Activated CD4-positive, alpha-beta T cell treated with anti-CD3 and anti-CD28 coated beads for 4 hours (primary cell): ENCODE measurements at places on chromosomes 11 and 22.

GRCh38 chr11:46342239-46342638 lies 5.0 kb upstream of the DGKZ start:
- no peak for DNase-seq

DNA sequence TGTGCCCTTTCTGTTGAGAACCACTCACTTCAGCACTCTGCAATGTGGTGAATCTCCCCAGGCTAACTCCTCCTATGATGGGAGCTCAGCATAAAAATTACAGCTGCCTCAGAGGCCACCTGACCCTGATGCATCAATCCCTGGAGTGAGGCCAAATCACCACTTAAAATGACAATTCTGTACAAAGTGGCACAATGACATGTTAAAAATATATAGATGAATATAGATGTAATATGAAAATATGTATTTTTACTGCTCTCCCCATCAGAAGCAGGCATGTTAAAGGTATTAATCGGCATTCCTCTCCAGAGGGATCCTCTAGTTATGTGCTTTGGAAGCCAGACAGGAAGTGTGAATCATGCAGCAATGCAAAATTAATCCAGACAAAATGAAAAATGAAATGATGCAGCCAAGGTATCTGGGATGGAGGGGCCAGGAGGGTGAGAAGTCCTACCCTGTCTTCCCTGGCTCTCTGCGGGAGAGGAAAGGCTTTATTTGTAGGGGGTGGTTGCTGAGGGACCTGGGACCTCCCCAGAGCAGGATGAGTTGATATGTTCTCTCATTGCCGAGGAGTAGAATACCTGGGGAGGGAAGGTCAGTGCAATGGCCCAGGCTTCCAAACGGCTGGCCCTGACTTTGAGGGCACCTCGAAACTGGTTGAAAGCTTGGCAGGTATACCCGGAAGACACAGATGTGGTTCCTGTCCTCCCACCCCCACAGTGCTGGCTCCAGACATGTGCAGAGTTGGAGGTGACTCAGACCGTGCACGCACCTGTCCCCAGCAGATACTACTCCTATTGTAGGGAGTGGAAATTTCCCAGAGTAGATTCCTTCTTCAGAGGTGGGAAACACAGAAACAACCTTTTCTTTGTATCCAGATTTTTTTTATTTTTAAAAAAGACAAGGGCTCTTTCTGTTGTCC lies 347.9 kb upstream of the NCAM1 start:
- no peak for DNase-seq

- DNase-seq, result peak; percentile 11
These were observed 8.8 kb upstream of the CUL5 start for GRCh38 chr11:107999759-108000455.

GRCh38 chr11:102047305-102047924 lies at the start of gene CFAP300:
TSS of gene CFAP300 (plus strand) at chr11:102047437. CDS start at chr11:102047471, 34 bp downstream.
- DNase-seq, result peak; percentile 35

DNA sequence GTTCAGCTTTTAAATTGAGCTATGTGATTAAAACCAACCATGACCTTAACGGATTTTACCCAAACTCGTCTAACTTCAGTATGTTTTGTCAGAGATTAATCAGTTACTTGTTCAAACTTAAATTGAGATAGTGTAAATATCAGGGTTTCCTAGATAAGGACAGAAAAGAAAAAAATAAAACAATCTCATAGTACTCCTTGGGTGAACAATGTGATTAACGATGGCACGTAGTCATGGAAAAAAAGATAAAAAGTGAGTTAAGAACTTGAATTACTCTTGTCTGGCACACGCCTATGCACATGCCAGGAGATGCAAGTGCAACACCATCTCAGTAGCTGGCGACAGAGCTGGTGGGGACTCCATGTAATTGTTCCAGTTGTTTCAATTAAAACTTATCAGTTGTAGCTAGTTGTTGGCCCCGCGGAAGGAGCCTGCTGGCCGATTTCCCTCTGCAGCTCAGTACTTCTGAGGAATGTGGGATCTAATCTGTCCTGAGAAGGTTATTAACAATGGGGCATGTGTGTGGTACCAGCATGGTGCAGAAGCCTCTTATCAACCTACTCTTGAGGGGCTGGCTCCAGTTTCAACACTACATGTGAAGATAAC lies 3.0 kb downstream of the RASSF10 start:
- DNase-seq, result no peak

- DNase-seq, result no peak
These were observed 21.4 kb downstream of the KCNQ1OT1 start for GRCh38 chr11:2678396-2678795.

DNA sequence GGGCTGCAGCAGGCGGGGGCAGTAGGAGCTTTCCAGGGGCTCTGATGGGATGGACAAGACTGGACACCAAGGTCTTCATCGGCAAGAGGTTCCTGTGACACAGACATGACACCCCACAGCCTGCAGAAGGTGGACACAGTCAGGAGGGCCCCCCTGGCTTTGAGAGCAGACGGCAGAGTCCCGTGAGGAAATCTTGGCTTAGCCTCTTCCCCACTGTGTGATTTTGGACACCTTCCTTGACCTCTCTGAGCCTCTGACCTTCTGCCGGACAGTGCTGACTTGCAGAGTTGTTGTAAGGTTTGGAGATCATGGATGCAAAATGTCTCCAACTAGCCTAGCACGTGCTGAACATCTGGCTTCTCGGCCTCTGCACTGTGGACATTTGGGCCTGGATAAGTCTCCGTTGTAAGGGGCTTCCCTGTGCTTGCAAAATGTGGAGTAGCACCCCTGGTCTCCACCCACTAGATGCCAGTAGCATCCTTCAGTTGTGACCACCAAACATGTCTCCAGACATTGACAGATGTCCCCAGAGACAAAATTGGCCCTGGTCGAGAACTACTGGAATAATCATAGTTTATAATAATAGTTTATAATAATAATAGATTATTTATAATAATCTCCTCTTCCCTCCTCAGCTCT lies 54.6 kb downstream of the MCM5 start:
- no peak for DNase-seq

DNA sequence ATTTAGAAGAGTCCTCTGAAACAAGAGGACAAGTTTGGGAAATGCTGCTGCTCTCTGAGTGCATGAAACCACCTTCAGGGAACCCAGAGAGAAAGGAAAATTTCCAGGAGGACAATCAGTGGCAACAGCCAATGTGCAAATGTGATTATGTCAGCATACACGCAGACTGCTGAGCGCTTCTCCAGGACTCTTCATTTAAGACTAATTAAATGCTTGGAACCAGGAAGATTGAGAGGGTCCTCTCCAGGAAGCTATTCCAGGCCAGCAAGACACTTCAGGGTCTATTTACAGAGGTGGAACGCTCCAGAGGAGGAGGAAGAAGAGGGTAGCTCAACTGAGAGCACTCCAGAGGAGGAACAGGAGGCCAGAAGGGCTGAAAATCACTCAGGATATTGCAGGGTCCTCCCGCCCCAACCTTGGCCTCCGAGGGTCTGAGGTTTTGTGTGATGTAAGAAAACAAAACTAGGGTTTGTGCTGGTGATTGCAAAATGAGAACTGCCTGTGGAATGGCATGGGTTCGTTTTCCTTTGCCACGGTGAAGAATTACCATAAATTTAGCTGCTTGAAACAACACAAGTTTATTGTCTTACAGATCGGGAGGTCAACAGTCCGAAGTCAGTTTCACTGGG lies 14.1 kb upstream of the HTR3A start:
- no peak for DNase-seq

GRCh38 chr11:85821636-85822035 lies 10.7 kb upstream of the SYTL2 start:
- DNase-seq, result no peak

DNA sequence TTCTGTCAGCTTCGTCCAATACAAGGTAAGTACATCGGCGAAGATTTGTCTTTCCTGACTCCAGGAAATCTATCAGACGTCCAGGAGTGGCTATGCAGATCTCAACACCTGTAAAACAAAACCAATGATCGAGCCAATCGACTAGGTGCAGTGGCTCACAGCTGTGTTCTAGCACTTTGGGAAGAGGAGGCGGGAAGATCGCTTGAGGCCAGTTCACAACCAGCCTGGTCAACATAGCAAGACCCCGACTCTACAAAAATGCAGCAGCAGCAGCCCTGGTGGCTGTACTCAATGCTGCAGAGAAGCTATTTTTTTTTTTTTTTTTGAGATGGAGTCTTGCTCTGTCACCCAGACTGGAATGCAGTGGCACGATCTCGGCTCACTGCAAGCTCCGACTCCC lies 11.2 kb downstream of the DDX17 start:
- DNase-seq, result no peak

GRCh38 chr11:117011541-117011898 lies 86.7 kb downstream of the SIK3 start:
- DNase-seq, result no peak

DNA sequence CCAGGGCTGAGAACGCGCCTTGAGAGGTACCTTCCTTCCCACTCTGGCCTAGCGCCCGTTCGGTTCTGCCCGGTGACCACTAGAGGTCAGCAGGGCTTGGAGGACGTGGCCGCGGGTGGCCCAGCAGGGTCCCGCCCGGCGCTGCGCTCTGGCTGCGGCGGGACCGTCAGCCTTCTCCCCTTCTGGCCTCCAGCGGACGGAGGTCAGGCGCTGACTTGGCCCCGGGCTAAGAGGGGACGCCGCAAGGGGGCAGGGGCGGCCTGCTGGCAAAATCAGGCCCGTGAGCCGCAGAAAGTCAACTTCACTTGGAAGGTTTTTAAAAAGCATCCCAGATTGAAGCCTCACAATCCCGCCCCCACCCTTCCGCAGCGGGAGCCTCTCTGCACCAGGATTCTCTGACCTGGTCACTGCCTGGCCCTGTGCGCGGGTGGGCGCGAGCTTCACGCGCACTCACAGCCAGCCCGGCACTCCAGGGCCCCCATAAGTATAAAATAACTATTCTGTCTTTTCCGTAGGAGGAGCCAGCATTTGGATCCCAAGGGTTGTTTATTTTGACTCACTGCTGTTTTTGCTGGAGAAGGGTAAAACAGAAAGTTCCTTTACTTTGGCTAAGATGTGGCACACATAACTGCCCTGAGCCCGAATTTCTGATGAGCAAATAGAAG lies 23.2 kb upstream of the ZBTB16 start:
- DNase-seq, result peak; percentile 50

GRCh38 chr11:17443926-17444690 lies 32.5 kb downstream of the ABCC8 start:
- no peak for DNase-seq

GRCh38 chr11:62708793-62709192 lies 1.3 kb downstream of the GNG3 start:
- peak; percentile 46 for DNase-seq

DNA sequence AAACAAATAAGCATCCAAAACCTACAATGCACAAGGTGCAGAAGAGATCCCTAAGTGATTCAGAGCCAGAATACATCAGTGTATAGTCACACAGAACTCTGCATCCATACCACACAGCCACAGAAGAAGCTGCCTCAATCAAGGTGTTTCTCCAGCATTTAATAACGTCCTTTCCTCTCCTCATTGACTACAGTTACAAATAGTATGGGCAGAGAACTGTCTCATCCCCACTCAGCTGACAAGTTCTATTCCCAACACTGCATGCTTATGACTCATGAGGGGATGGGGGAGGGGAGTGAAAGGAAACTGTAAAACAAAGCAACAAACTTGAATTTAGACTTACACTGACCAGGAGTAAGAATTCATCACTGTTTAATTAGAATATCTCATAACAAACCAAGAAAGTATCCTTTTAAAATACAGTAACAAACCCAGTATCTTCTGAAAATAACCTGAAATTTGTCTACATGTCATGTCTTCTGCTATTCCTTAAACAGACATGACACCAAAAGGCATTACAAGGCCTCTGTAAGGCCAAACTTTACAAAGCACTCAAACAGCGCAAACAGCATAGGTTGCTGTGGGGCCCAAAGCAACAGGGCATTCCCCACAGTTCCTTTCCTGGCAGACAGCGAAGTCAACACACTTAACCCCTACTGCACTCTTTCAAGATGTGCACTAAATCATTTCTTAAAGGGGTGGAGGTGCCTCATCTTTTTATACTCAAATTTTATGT lies 29.3 kb downstream of the CELF1 start:
- DNase-seq, result peak; percentile 32
